Progenitor cell of endocrine pancreas (in vitro differentiated cells): ENCODE measurements at places on chromosomes 12 and 14. TPM values are rescaled to one million over a fixed set of nuclear protein-coding genes. Genes with fewer than 3 reads are reported as not detected.

The RIPK3 gene
- 0.62 and 1.5 TPM in 2 replicates for total RNA-seq

The DPY19L2 gene
- total RNA-seq, result 18.7 and 19.7 TPM in 2 replicates

The GARIN6 gene
- total RNA-seq, result not detected in 2 replicates

DNA sequence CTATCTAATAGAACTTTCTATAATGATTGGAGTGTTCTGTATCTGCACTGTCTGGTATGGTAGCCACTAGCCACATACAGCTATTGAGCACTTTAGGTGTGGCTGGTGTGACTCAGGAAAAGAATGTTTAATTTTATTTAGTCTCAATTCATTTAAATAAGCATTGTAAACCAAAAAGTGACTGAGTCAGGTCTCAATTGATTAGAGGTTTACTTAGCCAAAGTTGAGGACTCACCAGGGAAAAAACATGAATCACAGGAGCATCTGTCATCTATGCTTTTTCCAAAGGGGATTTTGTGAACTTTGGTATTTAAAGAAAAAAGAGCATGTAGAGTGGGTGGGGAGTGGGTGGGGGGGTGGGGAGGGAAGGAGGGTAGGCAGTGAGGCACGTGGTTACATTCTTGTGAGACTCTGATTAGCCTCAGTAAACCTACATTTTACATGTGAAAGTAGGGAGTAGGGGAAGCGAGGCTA lies 473.1 kb downstream of the ATP23 start:
- H3K27ac ChIP-seq, result peak overlapping the region; percentile 86
- H3K36me3 ChIP-seq, result no peaks in the 10 kb centered on the region
- no peak overlapping the region for H3K4me3 ChIP-seq
- H3K4me1 ChIP-seq, result peaks cover 43% of the 10 kb centered on the region
- no peak for DNase-seq
- no peaks in the 10 kb centered on the region for H3K27me3 ChIP-seq

DNA sequence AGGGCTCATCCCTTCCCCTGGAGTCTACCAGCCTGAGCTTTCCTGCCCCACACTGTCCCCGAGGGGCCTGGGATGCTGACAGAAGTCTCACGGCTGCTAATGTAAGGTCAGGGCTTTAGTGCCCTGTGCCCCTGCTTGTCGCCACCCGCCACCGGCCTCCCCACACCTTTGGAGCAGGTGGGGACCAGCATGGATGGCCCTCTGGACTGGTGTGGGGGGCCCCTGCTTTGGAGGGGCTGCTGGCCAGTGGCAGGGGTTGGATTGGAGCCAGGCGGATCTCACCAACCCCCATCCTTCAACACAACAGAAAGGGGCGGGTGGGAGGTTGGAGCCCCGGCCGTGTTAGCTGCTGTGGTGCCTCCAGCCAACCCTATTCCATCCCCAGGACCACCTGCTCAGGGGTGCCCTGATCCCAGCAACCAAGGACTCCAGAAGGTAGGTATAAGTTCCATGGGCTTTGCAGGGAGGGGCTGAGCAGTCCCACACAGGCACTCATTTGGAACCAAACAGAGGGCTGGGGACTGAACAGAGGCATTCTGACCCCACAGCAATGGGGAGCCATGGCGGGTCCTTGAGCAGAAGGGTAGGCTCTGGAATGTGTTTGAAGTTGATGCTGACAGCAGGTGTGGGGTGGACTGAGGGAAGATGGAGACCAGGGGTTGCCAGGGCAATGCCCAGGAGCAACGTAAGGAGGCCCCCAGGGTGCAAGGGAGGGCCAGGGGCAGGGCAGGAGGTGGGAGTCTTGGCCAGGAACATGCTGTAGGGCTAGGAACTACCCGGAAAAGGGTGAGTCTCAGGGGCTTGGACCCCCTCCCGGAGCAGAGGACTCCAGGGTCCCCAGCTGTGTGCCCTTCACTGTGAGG lies 145.1 kb upstream of the C14orf180 start:
- no peak for DNase-seq
- peaks cover 6% of the 10 kb centered on the region for H3K4me1 ChIP-seq
- peaks cover 13% of the 10 kb centered on the region for H3K27me3 ChIP-seq
